Spinal cord (tissue), 10 donors: ENCODE measurements at places on chromosomes 1 and 21.

GRCh38 chr1:79074975-79075374, 68.4 kb upstream of the ADGRL4 start:
- no peak overlapping the region for H3K4me3 ChIP-seq
- no peaks in the 10 kb centered on the region for H3K4me1 ChIP-seq
- no peak overlapping the region for H3K27ac ChIP-seq
- DNase-seq: no peak
- no peaks in the 10 kb centered on the region for H3K27me3 ChIP-seq

DNA sequence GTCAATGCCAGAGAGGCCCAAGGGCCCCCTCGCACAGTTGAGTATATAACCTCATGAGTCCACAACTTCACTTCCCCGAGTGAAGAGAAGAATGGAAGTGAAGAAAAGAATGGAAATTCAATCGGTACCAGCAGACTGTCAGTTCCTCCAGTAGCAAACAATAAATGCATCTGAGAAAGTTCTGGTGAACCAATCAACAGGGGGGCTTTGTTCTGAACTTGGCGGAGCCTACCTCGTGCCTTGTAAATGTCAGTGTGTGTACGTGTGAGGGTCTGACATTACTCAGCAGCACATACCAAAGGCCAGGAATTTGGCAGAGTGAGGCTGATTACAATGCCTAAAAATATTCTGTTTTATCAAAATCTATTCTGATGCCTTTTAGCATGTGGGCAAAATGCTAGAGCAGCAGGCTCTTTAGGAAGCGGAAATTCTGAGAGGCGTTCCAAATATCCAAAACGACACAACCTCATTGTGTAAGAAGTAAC, 238.5 kb downstream of the LTN1 start:
- no peaks in the 10 kb centered on the region for H3K4me1 ChIP-seq
- no peak for DNase-seq
- H3K4me3 ChIP-seq: no peak overlapping the region
- no peaks in the 10 kb centered on the region for H3K36me3 ChIP-seq
- H3K27me3 ChIP-seq: no peaks in the 10 kb centered on the region

GRCh38 chr21:45080639-45081414, 6.4 kb downstream of the ADARB1 start:
- DNase-seq: no peak
- H3K27me3 ChIP-seq: no peaks in the 10 kb centered on the region

- peaks cover 40% of the 10 kb centered on the region for H3K4me1 ChIP-seq
- H3K4me3 ChIP-seq: no peak overlapping the region
- peak; percentile 57 for DNase-seq
- peaks cover 41% of the 10 kb centered on the region for H3K36me3 ChIP-seq
Measured at GRCh38 chr1:22916471-22916820, 56.2 kb downstream of the LACTBL1 start.

- no peaks in the 10 kb centered on the region for H3K27me3 ChIP-seq
- DNase-seq: no peak
- H3K27ac ChIP-seq: no peak overlapping the region
Measured at GRCh38 chr1:51175278-51175677, 60.8 kb upstream of the RNF11 start.

DNA sequence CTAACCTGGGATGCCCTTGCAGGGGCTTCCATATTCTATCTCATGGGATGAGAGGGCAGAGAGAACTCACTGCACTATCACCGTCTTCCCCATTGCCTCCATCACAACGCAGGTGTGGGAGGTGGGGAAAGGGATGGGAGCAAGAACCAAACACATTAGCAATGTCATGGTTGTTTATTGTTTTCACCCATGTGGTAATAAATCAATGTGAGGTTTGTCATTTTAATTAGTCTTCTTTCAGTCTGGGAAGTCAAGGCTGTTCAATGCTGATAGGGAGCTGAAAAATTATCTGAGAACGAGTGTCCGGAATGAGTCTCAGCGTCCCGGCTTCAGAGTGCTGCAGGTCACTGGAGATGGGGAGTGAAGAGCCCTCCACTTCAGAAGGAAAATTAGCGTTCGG, 268.5 kb downstream of the DUSP10 start:
- no peak overlapping the region for H3K4me3 ChIP-seq
- no peaks in the 10 kb centered on the region for H3K4me1 ChIP-seq
- no peaks in the 10 kb centered on the region for H3K36me3 ChIP-seq
- DNase-seq: no peak
